ENCODE measurements at places on chromosomes 1 and 21.

DNA sequence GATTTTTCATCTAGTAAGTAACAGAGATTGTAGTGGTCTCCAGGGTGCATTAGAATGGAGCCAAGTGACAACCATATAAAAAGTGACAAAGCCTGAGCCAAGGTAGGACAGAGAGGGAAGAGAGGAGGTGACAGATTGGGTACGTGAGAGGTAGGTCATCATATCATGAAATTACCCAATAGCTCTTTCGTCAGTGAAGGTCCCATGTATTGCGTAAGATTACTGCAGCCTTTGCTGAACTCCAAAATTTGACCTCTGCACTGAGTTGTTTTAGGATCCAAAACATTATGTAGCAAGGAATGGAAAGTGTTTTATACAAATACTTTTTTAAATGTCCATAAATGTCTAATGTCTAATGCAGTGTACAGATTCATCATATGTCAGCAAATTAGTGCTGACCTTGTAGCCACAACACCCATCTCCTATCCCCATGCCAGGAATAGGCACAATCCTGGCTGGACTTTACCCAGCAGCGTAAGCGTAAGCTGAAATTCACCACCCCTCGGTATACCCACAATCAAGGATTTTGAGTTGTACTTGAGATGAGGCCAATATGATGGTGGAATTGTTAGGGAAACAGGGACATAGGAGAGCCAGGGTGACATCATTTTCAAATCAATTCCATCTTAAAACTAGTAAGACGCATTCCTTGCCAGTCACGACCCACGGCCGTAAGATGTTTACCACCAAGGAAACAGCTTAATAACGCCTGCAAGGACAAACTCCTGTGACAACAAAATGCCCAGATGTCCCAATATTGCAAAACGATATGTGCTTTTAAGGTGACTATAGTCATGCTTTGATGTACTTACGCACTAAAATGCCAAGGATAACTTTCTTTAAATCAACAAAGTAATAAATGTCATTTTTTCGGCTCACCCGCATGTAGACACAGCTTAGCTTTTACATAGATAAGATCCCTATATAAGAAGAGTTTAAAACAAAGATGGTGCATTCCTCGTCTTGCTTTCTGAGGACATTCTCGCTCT, 38.1 kb upstream of the GREM2 start:
- no peak for DNase-seq

DNA sequence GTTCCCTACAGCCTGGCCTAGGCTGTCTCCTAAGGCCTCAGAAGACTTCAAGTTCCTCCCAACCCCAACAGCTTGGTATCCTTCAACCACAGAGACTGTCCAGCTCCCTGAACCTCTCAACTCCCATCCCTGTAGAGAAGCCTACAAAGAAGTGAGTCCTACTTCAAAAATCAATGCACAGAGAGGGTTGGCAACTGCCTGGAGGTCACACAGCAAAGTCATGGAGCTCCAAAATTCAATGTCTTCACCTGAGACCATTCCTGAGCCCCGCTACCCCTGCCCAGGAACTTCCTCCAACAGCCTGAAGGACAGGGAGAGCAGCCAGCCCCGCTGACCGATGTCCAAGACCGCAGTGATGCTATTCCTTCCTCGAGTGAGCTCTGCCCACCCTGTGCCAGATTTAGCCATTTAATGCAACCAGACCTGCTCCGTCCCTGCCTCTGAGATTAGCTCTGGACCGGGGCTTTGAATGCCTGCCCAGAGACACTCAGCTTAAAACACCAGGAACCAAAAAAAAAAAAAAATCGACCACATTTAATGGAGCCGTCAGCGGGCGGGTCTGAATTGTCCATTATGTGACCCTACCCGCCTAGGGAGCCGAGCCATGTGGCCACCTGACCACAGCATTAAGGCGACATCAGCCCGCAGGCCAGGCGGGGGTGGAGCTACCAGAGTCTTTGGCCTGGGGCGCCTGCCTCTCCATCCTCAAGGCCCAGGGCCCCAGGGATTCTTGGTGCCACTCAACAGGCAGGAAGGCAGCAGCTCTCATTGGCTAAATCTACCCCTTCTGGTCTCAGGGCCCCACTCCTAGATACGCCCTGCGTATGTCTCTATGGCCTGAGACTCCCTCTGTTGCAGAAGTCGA, 148.6 kb downstream of the SYF2 start:
- no peak for DNase-seq

- DNase-seq, result no peak
Measured at GRCh38 chr1:48558366-48558765, 86.4 kb upstream of the SPATA6 start.

GRCh38 chr1:64006276-64007051, 197.0 kb upstream of the UBE2U start:
- peak; percentile 37 for DNase-seq

DNA sequence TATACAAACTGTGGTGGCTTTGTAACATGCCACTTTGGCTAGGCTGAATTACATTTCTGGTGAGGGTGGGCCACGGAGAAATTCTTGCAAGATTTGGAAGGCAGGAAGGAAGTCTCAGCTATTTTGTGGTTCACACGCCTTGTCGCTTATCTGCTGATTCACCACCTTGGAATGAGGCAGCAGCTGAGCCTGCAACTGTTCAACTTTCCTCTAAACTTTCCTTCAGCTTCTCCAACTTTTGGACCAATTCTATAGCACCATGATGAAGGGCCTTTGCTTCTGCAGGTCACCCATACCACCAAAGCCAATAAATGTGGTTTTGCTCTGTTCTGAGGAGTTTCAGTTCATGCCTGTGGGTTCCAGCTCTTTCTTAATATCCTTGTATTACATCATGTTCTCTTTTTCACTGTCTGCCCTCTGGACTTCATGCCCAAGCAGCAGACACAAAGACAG, 337.6 kb upstream of the SNX7 start:
- DNase-seq, result peak; percentile 96

Data from myocyte (in vitro differentiated cells).